ENCODE measurements at places on chromosomes 4 and X.

GRCh38 chrX:48478806-48479205 lies 2.8 kb downstream of the FTSJ1 start:
- peaks cover 4% of the 10 kb centered on the region for H3K36me3 ChIP-seq
- H3K27ac ChIP-seq = no peak overlapping the region
- DNase-seq = no peak
- no peak overlapping the region for H3K4me3 ChIP-seq
- peaks cover 22% of the 10 kb centered on the region for H3K4me1 ChIP-seq

DNA sequence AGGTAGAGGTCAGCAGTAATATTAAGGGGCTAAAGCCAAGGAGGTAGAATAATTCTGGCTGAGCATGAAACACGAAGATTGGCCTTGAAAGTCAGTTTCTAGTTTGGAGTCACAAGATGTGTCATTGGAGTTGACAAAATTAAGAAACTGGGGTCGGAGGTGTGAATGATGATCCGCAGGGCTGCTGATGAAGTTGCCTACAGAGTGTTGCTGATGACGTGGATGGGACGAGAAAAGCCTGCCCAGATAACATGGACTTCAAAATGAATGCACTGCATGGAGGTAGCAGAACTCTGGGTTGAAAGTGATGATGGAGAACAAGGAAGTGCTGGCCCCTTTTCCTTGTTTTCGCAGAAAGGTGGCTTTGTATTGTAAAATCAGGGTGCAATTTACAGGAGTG lies 60.5 kb downstream of the DTHD1 start:
- no peaks in the 10 kb centered on the region for H3K36me3 ChIP-seq
- H3K4me1 ChIP-seq = no peaks in the 10 kb centered on the region
- no peak for DNase-seq
- H3K27me3 ChIP-seq = no peaks in the 10 kb centered on the region
- no peak overlapping the region for H3K27ac ChIP-seq

DNA sequence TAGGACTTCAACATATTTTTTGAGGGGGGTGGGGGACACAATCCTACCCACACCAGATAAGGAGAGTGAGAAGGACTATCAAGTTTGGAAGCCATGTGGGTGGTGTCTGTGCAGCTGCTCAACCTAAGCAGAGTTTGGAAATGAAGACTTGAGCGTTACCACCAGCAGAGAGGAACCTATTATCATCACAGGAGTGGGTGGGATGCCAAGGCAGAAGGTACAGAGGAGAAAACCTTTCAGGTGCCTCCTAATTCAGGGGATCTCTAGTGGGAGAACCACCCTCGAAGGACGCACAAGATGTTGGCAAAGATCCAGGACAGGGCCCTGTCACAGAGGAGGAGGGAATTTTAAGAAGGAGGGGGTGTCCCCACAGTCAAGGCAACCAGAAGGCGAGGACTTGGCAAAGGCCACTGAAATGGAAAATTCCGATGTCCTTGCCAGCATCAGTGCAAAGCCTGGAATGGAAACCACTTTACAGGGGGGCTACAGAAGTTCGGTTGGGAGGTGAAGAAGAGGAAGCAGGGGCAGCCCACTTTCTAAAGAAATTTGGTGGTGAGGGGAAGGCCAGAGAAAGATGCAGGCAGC lies 8.4 kb upstream of the GPM6B start:
- DNase-seq = no peak
- H3K36me3 ChIP-seq = no peaks in the 10 kb centered on the region
- H3K4me1 ChIP-seq = no peaks in the 10 kb centered on the region
- H3K27me3 ChIP-seq = 0 out of 2 replicates have a peak, but pooled peaks cover 3% of the 10 kb centered on the region

DNA sequence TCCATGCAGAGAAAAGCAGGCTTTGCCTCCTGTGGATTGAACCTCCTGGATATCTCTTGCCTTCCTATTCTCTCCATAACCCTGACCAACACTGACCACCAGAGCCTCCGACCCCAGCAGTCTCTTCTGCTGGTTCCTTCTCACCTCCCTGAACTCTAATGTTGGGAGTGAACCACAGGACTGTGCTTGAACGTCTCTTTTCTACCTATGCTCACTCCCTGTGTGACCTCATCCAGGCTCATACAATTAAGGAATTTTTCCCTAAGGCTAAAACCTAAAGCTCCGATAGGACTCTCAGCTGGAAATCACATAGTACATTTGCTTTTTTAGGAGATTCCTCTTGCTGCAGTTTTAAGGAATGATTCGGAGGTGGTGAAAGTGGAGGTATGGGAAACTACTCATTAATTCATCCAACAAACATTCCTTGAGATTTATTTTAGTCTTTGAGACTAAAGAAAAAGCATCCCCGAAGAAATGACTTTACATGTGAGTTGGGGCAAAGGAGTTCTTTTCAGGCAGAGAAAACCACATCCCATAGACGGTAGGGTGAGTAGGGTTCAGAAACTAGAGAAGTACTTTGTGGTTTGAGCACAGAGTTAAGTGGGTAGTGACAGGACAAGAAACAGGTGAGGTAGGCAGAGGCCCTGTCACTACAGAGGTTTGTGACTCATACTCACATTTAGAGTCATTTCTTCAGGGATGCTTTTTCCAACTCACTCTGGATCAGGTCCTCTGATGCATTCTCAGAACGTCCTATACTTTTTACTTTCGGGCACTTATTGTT lies 30.8 kb downstream of the NDNF start:
- H3K36me3 ChIP-seq = no peaks in the 10 kb centered on the region
- H3K4me1 ChIP-seq = no peaks in the 10 kb centered on the region
- no peak overlapping the region for H3K4me3 ChIP-seq
- H3K27ac ChIP-seq = no peak overlapping the region
- no peak for DNase-seq

DNA sequence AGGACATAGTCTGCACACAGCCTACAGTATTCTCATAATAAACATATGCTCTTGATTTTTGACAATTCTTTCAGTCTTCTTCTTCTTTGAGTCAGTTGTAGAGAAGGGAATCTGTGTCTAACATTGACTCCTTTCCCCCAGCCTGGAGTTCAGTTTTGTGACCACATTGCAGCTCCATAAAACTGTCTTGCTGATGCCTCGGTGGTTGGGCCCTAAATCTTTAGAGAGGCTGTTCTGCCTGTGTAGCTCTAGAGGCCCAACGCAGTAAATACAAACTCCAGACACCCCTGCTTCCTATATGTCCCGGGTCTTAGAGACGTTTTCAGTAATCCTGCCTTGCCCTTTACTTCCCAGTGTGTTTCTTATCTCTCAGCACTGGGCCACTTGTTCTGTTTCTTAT lies 639.5 kb upstream of the AADAT start:
- no peak overlapping the region for H3K27ac ChIP-seq
- no peaks in the 10 kb centered on the region for H3K36me3 ChIP-seq
- no peak overlapping the region for H3K4me3 ChIP-seq
- no peaks in the 10 kb centered on the region for H3K4me1 ChIP-seq
- no peaks in the 10 kb centered on the region for H3K27me3 ChIP-seq
